ENCODE measurements at places on chromosomes 1 and 21.

DNA sequence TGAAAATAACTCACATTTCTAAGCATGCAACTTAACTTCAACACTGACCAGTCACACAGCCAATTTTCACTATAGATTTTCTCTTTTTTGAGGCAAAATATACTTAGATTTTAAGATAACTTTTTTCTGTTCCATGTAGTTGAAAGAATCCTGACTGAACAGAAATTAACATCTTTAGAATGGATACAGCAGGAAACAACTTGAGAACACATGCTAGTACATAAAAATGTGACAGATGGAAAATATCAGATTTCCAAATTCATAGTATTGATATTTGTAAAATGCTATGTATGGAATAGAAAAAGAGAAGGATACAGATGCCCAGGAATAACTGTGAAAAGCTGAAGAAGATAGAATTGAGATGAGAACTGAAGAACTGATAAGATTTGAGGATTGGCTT is 1270.6 kb downstream of the KCNT2 start:
- no peak for DNase-seq

- DNase-seq: no peak
Measured at GRCh38 chr1:54212872-54213271, 12.9 kb downstream of the MRPL37 start.

GRCh38 chr1:54826226-54826816 is 25.2 kb upstream of the TTC22 start:
- no peak for DNase-seq

DNA sequence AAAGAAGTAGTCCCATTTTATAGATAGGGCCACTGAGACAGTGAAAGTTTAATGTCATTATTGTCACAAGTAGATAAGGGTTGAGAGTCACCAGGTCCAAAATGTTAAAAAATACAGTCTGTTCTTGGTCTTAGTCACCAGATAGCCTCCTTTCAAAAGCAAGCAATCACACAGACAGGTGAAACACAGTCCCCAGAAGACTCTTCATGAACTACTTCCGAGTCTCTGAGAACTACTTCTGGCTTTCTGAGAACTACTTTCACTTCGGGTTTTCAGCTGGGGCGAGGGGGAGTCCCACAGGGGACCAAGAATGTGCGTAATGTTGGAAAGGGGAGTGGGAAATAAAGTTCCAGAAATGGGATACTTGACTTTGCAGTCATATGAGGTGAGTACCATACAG is 143.2 kb downstream of the HHIPL2 start:
- no peak for DNase-seq

- DNase-seq: no peak
Measured at GRCh38 chr1:110214454-110215404, 4.6 kb downstream of the KCNC4 start.

Measured in AG08396 (cell line).